ENCODE measurements at places on chromosomes 6 and 20.

DNA sequence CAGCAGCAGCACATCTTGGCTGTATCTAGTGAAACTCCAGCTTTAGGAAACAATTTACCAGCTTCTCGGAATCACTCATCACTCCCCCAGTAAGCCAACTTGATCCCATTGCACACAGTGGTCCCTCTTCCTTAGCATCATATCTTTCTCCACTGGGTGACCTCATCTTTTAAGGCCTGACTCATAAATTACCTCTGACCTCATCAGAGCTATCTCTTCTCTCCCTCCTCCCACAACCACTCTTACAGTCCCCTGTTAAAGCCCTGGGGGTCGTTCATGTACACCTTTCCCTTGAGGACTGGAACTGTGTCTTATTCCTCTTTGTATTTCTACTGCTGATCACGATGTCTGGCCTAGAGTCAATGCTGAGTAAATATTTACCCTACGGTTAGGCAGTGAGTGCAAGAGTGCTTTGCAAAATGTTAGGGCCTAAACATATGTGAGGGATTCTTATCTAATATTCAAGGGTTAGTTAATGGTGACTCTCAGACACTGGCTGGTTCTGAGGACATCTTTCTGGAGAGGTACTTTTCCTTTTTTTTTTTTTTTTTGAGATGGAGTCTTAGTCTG is 187.2 kb downstream of the LRFN2 start:
- no peak for DNase-seq

DNA sequence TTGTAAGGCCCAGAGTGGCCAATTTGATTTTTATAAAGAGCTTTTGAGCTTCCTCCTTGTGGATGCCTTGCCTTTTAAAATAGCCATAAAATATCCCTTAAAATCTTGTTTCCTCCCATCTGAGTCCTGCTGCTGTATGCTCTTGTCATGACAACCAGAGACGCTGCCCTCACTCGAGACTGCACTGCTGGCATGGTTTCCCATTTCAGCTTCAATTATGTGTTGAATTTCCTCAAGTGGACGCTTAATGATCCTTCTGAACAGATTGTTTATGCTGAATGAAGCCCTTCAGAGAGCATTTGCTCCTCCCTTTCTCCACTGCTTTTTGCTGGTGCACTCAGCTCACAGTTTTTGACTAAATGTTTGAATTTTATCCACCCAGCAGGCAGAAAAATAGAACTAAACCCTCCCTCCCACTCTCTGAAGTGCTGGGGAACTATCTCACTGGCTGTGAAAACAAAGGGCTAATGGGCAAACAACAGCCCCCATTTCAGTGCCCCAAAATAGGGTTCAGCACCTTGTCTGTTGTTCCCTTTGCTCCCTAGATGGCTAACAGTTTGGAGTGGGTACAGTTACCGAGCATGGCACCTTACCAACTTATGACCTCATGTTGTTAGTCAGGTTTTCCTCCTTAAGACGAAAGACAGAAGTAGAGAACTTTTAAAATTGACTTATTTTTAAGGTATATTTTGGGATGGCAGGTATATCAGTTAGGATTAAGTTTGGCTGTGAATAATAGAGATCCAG is 45.5 kb upstream of the RNF8 start:
- no peak for DNase-seq

DNA sequence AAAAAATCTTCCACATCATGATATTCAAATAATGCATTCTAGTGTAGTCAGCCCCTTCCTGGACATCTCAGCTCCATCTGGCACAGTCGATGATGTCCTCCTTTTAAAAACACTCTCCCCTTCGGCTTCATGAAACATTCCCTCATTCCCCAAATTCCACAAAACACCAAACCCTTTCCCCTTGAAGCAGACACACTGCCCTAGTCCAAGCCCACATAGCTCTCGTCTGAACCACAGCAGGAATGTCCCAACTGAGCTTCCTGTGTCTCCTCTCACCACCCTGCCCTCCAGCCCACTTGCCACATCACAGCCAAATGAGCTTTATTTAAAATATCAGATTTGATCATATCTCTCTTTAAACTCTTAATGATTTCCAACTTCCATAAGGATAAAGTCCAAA is 106.4 kb upstream of the CARMIL1 start:
- no peak for DNase-seq

- DNase-seq, result no peak
Measured at GRCh38 chr20:10618611-10619245, 55.1 kb downstream of the JAG1 start.

- no peak for DNase-seq
Measured at GRCh38 chr6:16760516-16761470, at the start of gene ATXN1. Gene ATXN1 (minus strand): TSS chr6:16761460.

DNA sequence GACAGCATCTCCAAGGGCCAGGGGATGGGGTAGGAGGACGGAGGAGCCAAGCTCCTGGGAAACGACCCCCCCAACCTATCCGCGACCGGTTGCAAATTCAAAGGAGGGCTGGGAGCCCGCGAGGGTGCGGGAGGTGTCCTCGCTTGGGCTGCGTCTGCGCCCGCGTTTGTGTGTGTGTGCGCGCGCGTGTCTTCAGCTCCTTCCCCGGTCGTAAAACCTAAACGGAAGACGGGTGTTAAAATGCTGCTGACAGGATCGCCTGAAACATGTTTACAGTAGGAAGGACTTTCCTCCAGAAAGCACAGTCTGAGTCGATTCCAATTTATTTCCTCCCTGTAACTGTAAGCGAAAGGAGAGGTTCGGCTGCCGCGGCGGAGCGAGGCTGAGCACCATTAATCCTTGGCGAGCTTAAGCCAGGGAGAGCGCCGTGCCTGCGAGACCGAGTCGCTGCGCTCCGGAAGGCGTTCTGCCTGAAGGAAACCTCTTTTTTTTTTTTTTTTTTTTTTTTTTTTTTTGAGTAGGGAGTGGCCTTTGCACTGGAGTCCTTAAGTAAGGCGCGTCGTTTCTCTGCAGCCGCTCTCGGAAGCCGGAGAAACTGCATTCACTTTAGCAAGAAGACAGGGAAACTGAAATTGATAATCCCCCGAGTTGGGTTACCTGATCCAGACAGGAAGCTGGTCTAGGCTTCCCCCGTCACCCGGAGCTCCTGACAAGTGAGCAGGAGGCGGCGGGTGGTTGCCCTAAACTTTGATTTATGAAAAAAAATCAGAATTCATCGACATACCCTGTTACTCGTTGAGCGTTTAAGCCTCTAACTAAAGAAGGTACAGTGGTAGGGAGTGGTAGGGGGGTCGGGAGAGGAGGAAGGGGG is 4.8 kb upstream of the SOX4 start:
- no peak for DNase-seq

GRCh38 chr6:150204705-150205472 is 62.0 kb downstream of the PPP1R14C start:
- no peak for DNase-seq

- DNase-seq, result no peak
Measured at GRCh38 chr20:4051413-4052138, 36.2 kb upstream of the RNF24 start.

DNA sequence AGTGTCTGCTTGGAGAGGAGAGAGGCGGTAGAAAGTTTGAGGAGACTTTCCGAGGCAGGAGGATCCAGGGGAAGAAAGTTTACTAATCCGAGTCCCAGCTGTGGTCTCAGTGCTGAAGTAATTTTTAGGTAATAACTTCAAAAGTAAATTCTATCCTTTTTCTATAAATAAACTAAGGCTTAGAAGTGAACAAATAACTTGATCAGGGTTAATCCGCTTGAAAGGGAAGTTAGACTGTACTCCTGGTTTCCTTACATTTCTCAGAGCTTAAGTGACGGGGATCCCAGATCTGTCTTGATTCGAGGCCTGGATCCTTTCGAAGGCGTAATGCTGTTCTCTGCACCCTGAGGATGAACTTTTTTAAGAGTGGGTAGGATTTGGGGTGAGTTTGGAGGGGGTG is 2.6 kb downstream of the STK35 start:
- DNase-seq, result no peak

GRCh38 chr20:23536328-23536974 is 31.8 kb downstream of the CST9L start:
- DNase-seq, result no peak

- no peak for DNase-seq
Measured at GRCh38 chr6:119172824-119173223, 94.4 kb upstream of the FAM184A start.

- no peak for DNase-seq
Measured at GRCh38 chr6:107805504-107805903, 18.6 kb downstream of the SCML4 start.

DNA sequence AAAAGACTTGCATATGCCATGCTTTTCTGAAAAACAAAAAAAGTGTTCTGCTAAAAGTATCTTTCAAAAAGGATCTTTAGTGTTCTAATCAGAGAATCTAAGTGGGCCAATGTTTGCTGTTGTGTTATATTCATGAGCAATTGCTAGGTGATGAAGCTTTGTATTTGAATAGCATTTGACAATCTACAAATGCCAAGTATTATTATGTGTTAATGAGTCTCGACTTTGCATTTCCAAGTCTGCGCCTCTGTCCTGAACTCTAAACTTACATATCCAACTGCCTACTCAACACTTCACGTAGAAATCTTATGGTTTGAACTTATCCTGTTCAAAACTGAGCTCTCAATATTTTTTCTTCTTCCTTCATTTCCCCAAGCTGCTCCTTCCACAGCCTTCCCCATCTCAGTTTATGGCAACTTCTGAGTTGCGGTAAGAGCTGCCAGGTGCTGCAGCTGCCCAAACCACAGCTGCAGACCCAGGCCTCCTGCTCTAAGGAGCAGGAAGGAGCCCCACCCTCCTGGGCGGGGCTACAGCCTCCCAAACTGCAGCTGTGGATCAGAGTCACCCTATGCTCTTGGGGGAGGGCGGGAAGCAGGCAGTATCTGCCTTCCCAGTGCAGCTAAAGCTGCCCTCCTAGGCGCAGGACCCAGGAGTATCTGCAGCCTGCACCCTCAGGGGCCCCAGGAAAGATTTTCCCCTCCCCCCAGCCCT is 16.7 kb upstream of the MAK start:
- DNase-seq, result no peak

GRCh38 chr20:38195521-38195920 is 30.5 kb upstream of the TGM2 start:
- DNase-seq, result no peak

DNA sequence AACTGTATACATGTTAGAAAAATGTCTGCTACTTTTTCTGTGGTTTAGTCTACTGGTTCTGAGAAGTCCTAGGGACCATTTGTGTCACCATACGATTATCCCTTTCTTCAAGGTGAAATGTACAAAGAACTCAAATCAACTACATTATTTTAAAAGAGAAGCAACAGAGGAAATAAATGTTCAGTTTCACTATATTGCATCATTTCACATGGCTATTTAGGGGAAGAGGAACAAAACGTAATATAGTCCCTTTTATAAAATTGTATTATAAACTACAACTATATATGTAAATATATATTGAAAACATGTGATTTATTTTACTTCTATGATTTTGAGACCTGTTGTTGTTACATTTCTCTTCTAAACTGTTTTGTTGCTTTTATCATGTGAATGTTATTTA is 1308.0 kb downstream of the EPHA7 start:
- DNase-seq, result no peak
